ENCODE measurements at places on chromosomes 1 and 21.

- no peak for DNase-seq
Observed at GRCh38 chr1:110548381-110548780, 29.4 kb upstream of the KCNA10 start.

DNA sequence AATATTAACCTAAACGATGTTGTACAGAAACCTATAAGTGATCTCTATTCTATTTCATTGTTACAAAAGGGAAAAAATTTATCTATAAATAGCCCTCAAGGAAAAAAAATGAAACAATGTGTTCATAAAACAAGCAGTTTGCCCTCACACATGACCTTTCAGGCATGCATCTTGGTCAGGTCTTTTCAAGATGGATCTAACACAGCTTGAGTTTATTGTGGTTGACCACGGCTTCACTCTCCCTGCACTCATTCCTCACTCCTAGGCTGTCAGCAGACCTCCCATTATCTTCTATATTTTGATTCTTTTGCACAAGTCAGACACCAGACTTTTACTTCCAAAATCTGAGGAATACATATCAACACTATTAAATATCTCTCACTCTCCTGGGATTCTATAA lies 544.3 kb downstream of the KCNT2 start:
- DNase-seq, result no peak

GRCh38 chr1:62423580-62424242 lies 13.1 kb upstream of the USP1 start:
- DNase-seq, result no peak

DNA sequence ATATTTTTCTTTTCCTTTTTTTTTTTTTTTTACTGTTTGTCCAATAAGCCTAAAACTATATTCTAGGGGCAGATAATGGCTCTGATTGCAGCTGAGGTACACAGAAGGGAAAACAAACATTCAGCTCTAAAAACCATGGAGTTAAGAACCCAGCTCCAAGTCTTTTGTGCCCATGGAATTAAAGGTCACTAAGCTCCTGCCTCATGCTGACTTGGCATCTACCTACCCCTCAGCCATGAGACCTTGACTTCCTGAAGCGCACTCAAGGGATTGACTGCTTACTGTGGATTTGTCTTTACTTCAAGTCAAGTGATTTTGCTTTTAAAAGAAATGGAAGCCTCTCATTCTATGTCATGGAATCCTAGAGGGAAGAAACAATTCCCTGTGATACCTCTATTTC lies 192.3 kb downstream of the AMY1C start:
- no peak for DNase-seq

DNA sequence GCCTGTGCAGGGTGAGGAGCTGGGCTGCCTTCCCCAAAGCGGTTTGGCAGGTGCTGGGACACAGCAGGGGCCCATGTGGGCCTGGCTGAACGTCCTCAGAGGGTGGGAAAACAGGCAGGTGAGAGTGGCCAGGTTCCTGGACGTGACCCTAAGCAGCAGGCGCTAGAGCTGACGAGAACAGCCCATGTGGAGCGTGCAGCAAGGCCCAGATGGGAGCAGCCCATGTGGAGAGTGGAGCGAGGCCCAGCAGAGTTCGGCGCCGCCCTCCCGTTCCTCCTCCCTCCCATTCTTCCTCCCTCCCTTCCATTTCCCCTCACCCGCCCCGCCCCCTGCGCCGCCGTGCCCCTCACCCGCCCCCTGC lies 314.4 kb upstream of the VAMP3 start:
- no peak for DNase-seq

- no peak for DNase-seq
Observed at GRCh38 chr21:45160198-45160597, 85.8 kb downstream of the ADARB1 start.

- DNase-seq, result no peak
Observed at GRCh38 chr1:176559878-176560277, 96.9 kb downstream of the PAPPA2 start.

- no peak for DNase-seq
Observed at GRCh38 chr1:183756326-183756725, 48.6 kb upstream of the RGL1 start.

Measured in NCI-H2081 treated with DMSO at 0.1 percent for 48 hours (cell line).